ENCODE measurements at places on chromosomes 13 and 19.

GRCh38 chr13:41006306-41006705 is 12.8 kb downstream of the ELF1 start:
- no peak for DNase-seq

- DNase-seq = no peak
These were observed 897 bp downstream of the ETHE1 start for GRCh38 chr19:43525836-43526771.

DNA sequence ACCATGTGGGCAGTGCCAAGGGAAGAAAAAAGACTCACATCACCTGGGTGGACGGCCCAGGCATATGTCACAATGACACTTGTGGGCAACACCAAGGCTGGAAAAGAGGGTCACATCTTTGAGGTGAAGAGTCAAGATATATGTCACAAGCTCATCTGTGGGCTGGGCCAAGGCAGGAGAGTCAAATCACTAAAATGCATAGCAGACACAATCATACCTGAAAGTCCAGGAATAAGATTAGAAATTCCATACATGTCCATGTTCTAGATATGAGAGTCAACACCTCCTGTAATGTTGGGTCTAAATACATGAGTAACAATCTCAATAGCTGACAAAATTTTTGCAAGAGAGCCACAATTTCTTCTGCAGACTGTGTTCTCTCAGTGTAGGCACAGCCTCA is 145.0 kb downstream of the ZNF675 start:
- no peak for DNase-seq

DNA sequence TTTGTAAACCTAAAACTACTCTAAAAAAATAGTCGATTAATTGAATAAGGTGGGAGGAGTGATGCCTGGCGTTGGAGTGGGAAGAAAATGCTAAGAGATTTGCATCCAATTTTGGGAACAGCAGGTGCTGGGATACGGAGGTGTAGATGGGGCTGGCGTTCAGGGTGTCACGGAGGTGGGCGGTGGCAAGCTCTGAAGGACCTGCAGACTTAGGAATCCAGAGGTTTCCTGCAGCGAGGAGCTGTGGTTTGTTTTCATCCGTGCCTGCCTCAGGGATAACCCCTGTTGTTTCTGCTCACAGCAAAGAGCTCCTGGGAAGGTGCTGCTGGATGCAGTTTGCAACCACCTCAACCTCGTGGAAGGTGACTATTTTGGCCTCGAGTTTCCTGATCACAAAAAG is 166.4 kb upstream of the RNF113B start:
- no peak for DNase-seq

GRCh38 chr19:925087-925525 is 729 bp upstream of the ARID3A start:
- no peak for DNase-seq

DNA sequence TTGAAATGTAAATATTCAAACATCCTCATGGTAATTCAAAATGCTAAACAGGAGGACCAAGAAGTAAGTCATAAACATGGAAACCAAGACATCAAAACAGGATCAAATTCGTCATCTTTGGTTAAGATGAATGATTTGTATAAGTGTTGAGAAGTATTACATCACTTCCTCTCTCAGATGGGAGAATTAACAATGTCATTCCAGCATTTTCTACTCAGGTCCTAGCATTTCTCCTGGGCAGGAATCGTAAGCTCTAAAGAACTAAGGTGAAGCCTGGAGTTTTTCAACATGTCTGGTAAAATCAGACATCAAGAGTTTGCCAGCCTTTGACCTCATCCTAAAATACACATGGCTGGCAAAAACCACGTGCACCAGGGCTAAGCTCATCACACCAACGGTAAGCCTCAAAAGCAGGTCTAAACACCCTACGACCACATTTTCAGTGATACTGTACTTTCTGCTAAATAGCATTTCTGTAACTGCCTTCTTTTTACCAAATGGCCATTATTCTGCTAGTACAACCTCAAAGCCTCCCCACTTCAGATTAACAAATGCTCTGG is 24.8 kb downstream of the RANBP3 start:
- no peak for DNase-seq

Data from esophagus squamous epithelium (tissue), 5 donors.